ENCODE measurements at places on chromosomes 2 and 18.

- peak; percentile 62 for DNase-seq
Observed at GRCh38 chr2:1791685-1792435, 47.5 kb upstream of the PXDN start.

DNA sequence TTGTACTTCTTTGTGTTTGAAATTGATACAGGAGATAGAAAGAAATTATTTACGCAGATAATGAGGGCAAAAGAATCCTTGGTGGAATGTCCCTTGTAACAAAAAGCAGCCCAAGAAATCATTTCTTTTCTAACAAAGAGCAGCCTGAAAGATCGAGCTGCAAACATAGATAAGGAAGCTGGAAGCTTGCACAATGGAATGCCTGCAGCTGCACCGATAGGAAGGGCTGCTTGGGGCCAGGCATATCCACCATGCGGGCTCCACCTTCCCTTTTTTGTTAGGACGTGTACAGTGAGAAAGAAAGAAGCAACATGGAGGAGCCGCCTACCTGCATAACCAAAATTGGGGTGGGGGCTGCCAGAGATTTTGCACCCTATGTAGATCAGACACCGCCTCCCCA is 568.7 kb downstream of the METTL4 start:
- DNase-seq: no peak

DNA sequence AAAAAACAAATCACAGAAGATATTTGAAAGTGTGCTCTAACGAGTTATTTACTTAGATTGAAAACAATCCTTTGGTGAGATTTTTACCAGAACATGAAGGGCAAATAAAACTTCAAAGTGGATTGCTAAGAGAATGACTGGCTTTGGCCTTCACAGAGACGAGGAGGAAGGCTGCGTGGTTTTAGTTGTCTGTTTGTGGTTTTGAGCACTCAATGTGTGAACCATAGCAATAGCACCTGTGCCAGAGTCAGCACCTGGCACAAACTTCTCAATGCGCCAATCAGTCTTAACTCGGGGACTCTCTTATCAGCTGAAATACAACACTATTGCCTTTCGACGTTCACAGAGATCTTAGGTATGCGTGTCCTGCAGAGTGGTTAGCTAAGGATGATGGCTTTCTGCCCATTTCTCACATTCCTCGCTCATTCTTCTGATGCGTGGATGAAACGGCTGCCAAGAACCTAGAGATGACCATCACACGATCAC is 70.0 kb downstream of the MBP start:
- no peak for DNase-seq

DNA sequence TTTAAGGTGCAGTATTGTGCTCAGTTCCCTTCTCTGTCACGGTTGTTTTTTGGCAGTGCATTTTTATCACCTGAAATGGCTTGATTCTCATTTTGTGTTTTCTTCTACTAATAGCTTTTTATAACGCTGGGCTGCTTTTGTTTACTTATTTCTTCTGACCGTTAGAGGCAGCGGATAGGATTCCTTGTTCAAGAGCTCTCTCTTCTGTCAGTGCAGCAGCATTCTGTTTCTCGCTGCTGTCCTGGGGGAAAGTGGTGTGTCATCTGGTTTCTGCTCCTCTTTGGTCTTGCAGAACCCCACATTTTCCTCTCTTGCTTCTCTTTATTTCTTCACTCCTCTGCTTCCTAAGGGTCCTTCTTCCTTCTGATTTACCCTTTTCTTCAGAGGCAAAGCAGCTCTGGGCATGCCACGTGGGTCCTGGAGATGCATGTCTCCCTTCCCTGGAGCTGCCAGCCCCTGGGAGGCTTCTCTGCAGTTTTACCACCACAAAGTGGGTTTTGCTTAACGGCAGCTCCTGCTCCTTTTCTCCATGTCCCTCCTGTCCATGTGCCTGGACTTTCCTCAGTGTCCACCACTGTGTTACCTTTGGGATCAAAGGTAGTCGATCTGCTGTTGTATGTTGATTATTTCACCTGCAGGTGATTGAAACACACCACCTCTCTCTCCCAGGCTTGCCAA is 47.3 kb upstream of the SNTG2 start:
- no peak for DNase-seq

GRCh38 chr2:125073440-125073839 is 1048.4 kb downstream of the CNTNAP5 start:
- no peak for DNase-seq

All from T47D (cell line).